Mammary epithelial cell (primary cell): ENCODE measurements at places on chromosomes 4 and X.
A peak's percentile ranks its signal among the peaks of the same experiment; 100 is the strongest.

GRCh38 chr4:100511896-100512295 lies 5.9 kb downstream of the EMCN start:
- DNase-seq: no peak

- no peak for DNase-seq
Measured at GRCh38 chr4:25007598-25007997, 23.1 kb downstream of the LGI2 start.

DNA sequence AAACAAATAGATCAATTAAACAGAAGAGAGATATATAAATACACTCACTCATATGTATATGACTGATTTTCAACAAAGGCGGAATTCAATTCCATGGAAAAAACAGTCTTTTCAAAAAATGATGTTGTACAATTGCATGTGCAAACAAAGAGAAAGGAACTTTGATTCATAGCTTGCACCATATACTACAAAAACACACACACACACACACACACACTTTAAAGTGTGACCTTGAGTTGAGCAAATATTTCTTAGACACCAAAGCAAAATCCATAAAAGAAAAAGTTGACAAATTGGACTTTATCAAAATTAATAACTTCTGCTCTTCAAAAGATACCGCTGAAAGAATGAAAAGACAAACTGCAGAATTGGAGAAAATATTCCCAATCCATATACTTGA lies 168.8 kb downstream of the EVC2 start:
- no peak for DNase-seq

DNA sequence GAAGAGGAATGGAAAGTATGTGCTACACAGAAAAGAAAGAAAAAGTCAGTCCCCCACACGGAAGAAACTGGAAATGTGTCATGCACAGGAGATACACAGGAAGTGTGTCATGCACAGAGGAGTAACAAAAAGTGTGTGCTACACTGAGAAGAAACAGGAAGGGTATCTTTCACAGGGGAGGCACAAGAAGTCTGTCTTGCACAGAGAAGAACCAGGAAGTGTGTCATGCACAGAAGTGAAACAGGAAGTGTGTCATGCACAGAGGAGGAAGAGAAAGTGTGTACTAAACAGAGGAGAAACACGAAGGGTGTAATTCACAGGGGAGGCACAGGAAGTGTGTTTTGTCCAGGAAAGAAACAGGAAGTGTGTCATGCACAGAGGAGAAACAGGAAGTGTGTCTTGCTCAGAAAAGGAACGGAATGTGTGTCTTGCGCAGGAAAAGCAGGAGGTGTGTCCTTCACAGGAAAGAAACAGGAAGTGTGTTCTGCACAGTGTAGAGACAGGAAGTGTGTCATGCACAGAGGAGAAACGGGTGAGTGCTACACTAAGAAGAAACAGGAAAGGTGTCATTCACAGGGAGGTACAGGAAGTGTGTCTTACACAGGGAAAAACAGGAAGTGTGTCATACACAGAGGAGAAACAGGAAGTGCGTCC lies 527.2 kb upstream of the PRKX start:
- DNase-seq: no peak

DNA sequence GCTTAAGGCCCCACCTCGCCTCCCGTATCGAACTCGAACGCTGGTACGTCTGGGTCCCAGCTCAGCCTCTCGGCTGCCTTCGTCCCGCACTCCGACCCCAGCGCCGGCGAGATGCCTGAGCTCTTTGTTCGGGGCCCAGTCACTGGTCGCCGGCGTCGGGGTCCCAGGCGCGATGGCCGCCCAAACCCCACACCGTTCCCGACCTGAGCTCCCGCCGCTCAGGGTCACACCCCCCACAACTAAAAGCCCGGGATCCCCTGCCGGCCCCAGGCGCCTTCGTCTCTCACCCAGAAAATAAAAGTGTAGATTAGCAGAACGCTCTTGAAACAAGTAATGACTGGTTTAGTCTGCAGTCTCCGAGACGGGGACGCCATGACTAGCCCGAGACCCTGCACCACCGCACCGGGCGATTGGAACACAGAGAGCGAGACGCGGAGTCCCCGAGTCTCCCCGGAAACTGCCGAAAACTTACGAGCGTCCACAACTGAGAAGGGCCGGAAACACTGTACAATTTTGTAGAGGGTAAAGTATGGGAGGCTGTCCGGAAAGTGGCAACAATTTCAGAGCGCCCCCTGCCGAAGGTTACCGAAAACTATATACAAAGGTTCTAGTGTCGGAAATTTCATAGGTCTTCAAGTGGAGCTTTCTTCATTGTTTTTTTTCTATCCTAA lies at the start of gene TSPAN6:
TSPAN6 (minus strand) TSS at position 486 of the 671 bp plus-strand sequence; CDS start at position 374, 112 bp downstream.
- peak; percentile 75 for DNase-seq

- DNase-seq: peak; percentile 3
Measured at GRCh38 chr4:173752610-173753230, 222.7 kb upstream of the HAND2 start.

DNA sequence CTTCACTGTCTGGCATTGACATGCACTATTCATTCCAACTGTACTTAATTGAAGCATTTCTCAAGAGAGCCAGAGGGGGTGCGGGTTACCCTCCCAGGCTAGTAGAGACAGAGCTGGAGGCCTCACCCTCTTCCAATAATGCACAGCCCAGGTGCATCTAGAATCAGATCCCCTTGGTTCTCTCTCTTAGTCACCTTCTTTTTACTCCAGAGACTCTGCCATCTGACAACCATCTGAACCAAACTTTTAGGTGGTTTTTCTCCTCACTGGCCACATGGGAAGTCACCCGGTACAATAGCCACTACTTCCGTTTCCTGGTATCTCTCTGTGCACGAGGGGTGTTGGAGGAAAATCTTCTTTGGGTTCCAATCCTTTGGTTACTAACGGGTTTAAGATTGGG lies 81.3 kb downstream of the SLC2A9 start:
- no peak for DNase-seq

GRCh38 chrX:69101683-69102251 lies 63.5 kb downstream of the PJA1 start:
- DNase-seq: no peak

DNA sequence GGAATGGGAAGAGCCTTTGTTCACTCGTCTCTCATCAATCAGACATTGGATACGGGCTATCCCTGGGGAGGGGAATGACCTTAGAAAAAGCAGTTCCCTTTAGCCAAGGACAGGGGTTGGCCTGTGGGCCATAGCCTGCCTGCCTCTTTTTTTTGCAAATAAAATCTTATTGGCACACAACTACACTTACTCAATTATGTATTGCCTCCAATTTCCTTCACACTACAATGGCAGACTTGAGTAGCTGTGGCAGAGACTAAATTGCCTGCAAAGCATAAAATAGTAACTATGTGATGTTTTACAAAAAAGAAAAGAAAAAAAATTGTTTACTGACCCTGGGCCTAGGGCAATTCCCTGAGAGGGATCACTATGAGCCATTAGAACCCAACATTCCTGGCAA lies 23.4 kb downstream of the PPP1R2C start:
- no peak for DNase-seq

DNA sequence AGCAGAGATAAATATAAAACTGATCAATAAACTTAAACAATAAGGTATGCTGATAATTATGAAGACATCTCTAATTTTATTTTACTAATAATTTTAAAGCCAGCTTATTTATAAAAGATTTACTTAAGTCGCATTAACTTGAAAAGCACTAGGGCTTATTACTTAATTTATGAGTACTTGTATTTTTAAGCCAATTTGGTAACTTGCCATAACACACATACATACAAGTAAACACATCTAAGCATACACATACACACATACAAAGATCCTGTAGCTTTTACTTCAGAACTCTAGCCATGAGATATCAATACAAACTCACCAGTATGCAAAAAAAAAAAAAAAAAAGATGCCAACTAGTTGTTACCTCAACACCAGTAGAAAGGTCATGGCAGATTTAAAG lies 10.0 kb upstream of the GPR78 start:
- no peak for DNase-seq

GRCh38 chr4:136946307-136946907 lies 585.9 kb downstream of the PCDH18 start:
- no peak for DNase-seq

- DNase-seq: peak; percentile 1
Measured at GRCh38 chrX:57289089-57289488, 2.6 kb downstream of the FAAH2 start.

GRCh38 chr4:140793291-140793690 lies 37.1 kb upstream of the TBC1D9 start:
- no peak for DNase-seq

DNA sequence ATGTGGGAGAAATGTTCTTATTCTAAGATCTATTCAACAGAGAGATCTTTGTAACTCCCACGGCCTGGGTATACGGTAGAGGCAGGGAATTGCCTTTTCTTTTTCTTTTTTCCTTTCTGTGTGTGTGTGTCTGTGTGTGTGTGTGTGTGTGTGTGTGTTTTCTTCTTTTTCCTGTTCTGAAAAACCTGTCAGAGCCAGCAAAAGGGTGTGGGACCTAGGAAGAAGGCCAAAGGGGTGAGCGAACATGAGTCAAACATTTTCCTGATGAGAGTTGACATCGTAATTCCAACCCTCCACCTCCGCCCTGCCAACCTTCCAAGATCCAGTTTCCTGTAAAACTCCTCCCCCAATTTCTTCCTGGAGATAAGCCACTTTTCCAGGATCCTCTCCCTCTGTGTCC lies 2.8 kb upstream of the CHIC2 start:
- DNase-seq: peak; percentile 93

DNA sequence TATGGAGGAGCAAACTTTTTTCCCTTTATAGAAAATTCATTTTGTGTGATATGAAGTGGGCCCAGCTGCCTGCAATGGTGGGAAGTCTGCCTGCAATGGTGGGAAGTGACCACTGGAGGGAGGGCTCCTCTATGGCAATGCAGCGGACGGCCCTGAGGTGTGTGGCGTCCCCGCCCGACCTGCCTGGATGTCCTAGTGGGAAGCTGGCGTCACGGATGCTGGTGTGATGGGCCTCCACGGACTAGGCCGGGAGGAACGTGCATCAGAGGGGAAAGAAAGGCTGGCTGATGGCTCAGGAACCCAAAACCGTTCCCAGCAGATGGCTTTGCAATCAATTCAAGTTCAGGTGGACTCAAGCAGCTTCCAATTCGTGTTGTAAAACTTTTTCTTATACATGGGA lies 177.9 kb downstream of the AFAP1 start:
- DNase-seq: no peak

- DNase-seq: no peak
Measured at GRCh38 chrX:105910563-105911105, 88.3 kb downstream of the NRK start.

- peak; percentile 3 for DNase-seq
Measured at GRCh38 chr4:175339100-175339707, 421.0 kb downstream of the ADAM29 start.

DNA sequence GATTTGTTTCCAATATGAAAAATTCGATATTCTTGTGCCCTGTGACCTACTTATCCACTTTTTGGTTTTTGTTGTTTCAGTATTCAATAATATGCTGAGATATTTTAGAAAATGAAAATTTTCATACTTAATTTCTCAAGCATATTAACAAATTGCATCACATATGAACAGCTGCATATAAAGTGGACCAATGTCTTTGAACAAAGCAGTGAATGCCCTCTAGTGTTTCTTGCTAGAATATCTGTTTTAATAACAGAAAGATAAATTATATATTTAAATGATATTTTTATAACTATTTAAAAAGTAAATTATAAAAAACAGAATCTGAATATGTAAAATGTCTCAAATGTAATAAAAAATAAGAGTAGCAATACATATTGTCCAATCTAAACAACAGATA lies 31.7 kb upstream of the INTU start:
- DNase-seq: no peak

GRCh38 chr4:150229520-150229919 lies 151.3 kb downstream of the DCLK2 start:
- peak; percentile 46 for DNase-seq

DNA sequence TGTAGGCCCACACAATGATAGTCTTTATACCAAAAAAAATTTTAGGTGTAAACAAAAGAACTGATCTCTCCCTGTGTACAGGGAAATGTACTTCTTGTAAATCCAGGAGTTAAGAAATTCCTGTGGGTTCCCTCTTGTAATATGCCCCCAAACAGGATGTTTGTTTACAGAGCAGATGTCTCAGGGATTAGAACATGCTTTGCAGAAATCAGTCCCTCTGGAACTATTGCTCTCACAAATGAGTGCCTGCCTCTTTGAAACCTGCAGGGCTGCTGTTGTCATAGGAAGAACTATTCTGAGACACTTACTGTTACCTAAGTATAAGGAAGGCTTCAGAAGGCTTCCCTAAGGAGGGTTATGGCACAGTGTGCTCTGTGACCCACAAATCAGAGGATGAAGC lies 35.6 kb downstream of the PAK3 start:
- DNase-seq: no peak

DNA sequence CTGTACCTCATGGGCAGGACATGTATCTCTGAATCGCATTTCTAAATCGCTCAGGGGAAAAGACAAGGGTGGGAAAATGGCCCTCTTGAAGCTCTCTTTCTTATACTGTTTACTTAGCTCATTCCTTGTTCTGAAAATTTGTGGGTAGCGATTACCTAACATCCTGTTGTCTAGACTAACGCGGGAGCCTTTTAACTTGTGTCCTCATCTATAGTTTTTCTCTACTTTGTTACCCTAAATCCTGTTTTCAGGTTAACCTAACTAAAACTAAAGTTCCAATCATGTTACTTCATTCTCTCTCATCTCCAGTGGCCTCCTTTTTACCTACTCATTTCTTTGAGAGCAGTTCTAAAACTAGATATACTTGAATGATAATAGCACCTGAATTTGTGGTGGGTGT lies 45.0 kb downstream of the SNX25 start:
- DNase-seq: no peak

DNA sequence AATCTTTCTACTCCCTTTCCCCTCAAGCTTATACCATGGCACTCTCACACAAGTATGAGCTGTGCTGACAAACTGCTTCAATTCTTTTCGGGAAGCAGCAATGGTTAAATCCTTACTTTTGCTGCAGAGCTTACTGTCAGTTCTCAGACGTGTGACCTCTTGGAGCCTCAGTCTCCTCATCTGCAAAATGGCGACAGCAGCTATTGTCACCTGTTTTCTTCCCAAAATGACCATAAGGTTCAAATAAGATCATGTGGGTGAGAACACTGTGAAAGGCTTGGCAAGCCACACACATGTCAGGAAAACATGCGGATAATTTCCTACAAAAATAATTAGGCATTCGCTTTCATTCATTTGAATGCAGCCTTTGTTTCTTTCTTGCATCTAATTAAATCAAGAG lies 36.8 kb upstream of the IRF2 start:
- DNase-seq: no peak

- peak; percentile 65 for DNase-seq
Measured at GRCh38 chr4:26687728-26688127, 103.8 kb downstream of the TBC1D19 start.

DNA sequence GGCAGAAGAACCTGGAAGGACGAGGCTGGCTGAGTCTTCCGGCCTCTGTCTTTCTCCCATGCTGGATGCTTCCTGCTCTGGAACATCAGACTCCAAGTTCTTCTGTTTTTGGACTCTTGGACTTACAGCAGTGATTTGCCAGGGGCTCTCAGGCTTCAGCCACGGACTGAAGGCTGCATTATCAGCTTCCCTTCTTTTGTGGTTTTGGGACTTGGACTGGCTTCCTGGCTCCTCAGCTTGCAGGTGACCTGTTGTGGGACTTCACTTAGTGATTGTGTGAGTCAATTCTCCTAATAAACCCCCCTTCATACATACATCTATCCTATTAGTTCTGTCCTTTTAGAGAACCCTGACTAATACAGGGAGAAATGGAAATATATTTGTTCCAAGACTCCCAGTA lies 265.8 kb downstream of the PCDH18 start:
- DNase-seq: no peak

- peak; percentile 3 for DNase-seq
Measured at GRCh38 chr4:17347445-17347844, 164.4 kb downstream of the QDPR start.
